Activated T-cell treated with anti-CD3 and anti-CD28 coated beads for 48 hours (primary cell): ENCODE measurements at places on chromosomes 11 and 22.
A peak's percentile ranks its signal among the peaks of the same experiment; 100 is the strongest.

DNA sequence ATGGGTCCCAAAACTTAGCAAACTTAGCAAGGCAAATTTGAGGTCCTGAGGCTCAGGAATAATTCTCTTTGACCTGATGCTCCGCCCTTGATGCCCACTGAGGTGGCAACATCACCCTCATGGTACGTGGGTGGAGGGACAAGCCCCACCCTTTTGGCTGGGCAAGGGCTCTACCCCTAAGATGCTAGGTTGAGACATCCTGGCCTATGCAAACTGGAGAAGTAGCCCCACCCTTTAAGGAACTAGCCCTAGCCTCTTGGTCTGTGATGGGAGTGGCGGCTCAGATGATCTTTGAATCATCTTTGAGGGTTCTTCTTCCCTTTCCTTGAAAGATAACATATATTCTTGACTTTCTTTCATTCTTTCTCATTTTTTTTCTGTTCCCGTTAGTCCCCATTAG is 32.9 kb downstream of the CABIN1 start:
- no peak for DNase-seq

GRCh38 chr11:121696177-121696871 is 243.6 kb upstream of the SORL1-AS1 start:
- DNase-seq, result no peak

GRCh38 chr11:69663326-69663725 is 11.8 kb downstream of the LTO1 start:
- no peak for DNase-seq

- no peak for DNase-seq
Measured at GRCh38 chr11:80317612-80318011, 876.8 kb upstream of the TENM4 start.

- no peak for DNase-seq
Measured at GRCh38 chr11:134242376-134242775, 10.8 kb downstream of the THYN1 start.

GRCh38 chr11:6197466-6198200 is 1.4 kb upstream of the OR52W1 start:
- no peak for DNase-seq

- DNase-seq, result no peak
Measured at GRCh38 chr11:45225277-45225676, 60.9 kb downstream of the SYT13 start.

DNA sequence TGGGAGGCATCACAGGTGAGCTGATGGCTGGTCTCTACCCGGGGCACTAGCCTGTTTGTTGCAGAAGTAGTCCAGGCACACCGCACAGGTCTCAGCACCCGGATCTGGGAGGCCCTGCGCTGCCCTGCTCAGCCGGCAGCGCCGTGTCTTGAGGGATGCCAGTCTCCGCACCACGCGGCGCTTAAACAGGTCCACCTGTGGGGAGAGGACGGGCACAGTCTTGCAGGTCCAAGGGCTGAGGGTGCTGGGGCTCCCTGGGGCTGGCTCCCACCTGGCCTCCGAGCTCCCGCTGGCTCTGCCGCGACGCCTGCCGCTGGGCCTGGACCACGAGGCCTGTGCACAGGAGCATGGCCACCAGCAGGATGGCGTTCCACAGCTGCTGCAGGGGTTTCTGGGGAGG is 7.2 kb downstream of the RNF215 start:
- no peak for DNase-seq

DNA sequence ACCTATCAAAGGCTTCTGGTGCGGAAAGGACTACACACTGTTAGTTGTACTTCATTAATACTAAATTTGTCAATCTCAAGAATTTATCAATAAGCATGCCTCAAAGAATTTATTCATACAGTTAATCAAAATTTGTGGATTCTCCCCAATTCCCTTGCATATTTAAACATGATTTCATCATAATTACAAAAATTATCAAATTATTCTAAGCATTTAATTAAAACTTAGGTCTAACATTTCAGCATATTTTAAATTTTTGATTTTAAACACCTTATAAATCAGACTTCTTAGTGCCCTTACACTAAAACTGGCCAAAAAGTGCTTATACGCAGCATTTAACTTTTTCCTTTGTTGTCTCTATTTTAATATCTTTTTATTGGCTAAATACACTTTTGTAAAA is 13.8 kb upstream of the SERPIND1 start:
- no peak for DNase-seq

- DNase-seq, result no peak
Measured at GRCh38 chr11:22244986-22245592, 52.2 kb downstream of the ANO5 start.

DNA sequence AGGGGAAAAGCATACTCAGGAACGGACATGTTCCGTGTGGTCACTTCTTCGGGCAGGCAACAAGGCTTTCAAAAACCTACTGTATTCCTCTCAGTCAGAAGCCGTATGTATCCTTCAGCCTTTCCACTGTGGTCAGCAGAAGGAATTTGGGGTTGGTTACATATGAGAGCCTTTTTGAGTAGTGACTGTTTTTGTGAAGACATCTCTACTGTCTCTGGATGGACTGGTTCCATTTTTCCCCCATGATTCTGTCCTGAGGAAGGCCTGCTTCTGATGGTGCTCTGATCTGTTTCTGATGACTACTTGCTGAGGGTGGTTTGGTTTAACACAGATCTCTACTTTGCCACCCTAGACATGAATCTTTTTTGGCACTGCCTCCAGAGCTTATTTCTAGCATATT is 63.7 kb upstream of the HORMAD2 start:
- no peak for DNase-seq

GRCh38 chr11:57614234-57614772 is 16.8 kb downstream of the SERPING1 start:
- DNase-seq, result no peak

DNA sequence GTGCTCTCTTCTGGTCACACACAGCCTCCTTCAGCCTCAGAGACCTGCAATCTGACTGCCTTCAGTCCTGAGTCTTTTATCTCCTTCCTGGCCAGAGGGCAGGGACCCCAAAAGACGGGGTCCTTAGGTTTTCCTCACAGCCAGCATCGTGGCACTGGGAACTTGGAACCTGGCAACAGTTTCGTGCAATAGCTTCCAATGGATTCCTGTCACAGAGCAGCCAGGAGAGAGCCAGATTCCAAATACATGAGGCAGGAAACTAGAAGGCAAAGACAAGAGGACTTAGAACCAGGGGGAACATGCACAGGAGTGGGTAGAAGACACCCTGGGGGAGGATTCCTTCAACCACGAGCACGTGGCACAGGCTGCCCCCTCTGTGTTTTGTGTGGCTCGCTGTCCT is 48.6 kb downstream of the C11orf91 start:
- DNase-seq, result no peak

- no peak for DNase-seq
Measured at GRCh38 chr11:76560219-76560618, 110.3 kb downstream of the LRRC32 start.

DNA sequence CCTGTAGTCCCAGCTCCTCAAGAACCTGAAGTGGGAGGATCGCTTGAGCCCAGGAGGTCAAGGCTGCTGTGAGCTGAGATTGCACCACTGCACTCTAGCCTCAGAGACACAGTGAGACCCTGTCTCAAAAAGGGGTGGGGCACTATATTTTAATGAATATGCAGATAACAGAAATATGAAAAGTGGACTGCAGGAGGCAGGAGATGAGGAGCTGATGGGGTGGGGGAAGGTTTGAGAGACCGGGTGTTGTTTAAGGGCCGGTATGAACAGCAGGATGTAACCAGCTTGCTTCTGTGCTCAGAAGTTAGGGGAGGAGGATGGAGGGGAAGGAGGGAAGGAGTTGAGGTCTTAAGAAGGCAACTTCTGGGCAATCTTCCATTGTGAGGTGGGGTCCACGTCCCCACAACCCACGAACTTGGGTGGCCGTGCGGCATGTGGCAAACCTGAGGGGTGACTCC is 1.3 kb upstream of the B4GALNT4 start:
- no peak for DNase-seq

DNA sequence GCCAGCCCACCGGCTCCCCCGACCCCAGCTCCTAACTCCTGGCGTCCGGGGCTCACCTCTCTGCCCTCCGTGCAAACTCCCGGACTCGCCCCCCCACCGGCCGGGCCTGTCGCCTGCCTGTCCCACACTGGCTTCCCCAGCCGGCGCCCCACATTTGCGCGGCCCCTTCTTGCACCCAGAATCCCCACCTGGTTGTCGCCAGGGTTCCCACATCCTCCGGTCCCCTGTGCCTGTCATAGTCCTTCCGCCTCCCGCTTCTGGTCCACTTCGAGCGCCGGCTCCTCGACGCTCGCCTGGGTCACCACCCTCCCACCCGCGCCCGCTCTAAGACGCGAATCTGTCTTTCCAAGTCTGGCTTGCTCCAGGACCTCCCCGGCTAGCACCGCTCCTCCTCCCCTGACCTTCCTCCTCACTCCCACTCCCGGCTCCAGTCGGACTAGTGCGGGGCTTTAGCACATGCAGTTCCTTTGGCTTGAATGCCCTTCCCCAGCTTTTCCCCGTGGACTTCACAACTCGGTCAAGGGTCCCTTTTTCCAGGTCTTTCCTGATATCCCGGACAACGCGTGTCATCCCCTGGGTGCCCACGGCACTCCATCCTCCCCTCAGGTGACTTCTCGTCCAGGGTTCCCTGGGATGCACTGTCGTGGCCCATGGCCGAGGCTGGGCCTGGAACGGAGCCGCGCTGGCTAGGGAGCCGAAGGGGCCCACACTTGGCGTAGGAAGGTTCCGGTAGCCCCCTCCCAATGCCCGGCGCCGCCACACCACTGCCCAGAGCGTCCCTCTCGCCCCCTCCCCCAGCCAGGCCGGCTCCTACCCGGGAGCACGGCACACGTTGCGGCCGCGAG is 635 bp downstream of the SCARF2 start:
- no peak for DNase-seq

GRCh38 chr11:8794677-8795103 is 112.1 kb downstream of the RPL27A start:
- no peak for DNase-seq

GRCh38 chr11:79236541-79236971 is 204.3 kb downstream of the TENM4 start:
- DNase-seq, result no peak

GRCh38 chr11:111095327-111095726 is 150.2 kb upstream of the POU2AF2 start:
- DNase-seq, result no peak

DNA sequence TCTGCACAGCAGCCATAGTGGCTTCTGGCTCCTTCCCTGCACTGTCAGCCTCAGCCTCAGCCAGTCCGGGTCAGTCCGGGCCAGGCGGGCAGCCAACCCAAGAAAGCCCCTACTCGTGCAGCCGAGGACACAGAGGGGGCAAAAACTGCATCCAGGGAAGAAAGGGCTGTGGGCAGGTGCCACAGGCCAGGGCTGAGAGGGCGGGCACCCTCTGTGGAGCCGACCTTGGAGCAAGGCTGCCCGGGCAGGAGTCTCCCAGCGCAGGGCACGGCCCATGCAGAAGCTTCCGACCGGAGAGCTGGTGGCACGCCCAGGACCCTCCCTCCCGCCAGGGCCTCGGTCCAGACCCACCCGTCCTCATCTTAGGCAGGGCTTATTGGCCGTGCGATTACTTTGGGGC is 10.5 kb upstream of the TH start:
- DNase-seq, result no peak

- no peak for DNase-seq
Measured at GRCh38 chr11:35281169-35281688, 138.1 kb downstream of the SLC1A2 start.

GRCh38 chr22:40605761-40606160 is 30.8 kb downstream of the MRTFA start:
- DNase-seq, result no peak

- DNase-seq, result no peak
Measured at GRCh38 chr11:108302121-108302785, 79.4 kb downstream of the ATM start.

DNA sequence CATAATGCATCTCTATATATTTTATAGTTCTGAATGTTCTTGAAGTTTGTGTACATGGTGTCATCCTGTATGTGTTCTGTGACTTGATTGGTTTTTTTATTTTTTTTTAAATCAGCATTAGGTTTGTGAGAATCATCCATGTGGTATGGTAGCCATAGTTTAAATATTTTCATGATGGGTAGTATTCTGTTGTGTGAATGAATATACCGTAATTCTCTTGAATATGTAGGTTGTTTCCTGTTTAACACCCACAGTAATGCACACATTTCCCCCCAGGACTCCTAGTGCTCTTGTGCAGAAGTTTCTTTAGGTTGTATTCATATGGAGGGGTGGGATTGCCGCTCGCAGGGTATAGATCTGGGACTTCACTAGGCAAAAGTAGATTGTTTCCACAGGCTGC is 2.0 kb downstream of the PACS1 start:
- DNase-seq, result no peak

GRCh38 chr11:105192115-105192514 is 52.5 kb upstream of the CARD18 start:
- no peak for DNase-seq

GRCh38 chr22:22519591-22519990 is 479 bp downstream of the ZNF280A start:
- no peak for DNase-seq

- DNase-seq, result no peak
Measured at GRCh38 chr22:47659467-47660223, 897.2 kb downstream of the TBC1D22A start.

- no peak for DNase-seq
Measured at GRCh38 chr11:64224151-64224890, 1.7 kb downstream of the TRPT1 start.

GRCh38 chr22:35313311-35314121 is 13.8 kb downstream of the TOM1 start:
- DNase-seq, result peak; percentile 28

GRCh38 chr11:85310479-85310878 is 316.7 kb downstream of the DLG2 start:
- no peak for DNase-seq

- DNase-seq, result no peak
Measured at GRCh38 chr11:124656774-124657630, 16.5 kb downstream of the SIAE start.

- DNase-seq, result no peak
Measured at GRCh38 chr11:103024086-103024485, 67.9 kb downstream of the DCUN1D5 start.

GRCh38 chr11:77642228-77642627 is 4.6 kb upstream of the CLNS1A start:
- DNase-seq, result no peak

GRCh38 chr22:22884888-22885840 is 2.5 kb upstream of the IGLL5 start:
- DNase-seq, result peak; percentile 46

- DNase-seq, result no peak
Measured at GRCh38 chr11:104738918-104739317, 159.3 kb downstream of the CASP12 start.

DNA sequence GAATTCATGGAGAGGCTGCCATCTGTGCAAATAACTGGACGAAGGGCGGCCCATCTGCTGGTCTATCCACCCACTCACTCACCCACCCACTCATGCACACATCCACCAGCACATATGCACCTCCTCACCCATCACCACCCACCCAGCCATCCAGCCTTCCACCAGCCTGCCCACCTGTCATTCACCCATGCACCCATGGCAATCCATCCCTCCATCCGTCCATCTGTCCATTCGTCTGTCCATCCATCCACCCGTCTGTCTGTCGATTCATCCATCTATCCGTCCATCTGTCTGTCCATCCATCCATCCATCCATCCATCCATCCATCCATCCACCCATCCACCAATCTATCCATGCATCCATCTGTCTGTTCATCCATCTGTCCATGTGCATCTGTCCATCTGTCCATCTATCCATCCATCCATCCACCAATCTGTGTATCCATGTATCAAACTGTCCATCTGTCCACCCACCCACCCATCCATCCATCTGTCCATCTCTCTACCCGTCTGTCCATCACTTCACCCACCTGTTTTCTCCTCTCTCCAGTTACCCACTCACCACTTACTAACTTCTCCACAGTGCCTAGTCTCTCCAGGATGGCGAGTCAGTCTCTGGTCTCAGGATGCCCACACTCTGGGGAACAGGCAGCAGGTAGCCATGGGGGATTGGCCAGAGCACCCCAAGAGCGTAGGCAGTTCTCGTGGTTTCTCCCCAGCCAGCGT is 8.9 kb downstream of the TRPM5 start:
- DNase-seq, result no peak
